ENCODE measurements at places on chromosomes 12 and 14. TPM values are rescaled to one million over a fixed set of nuclear protein-coding genes. Genes with fewer than 3 reads are reported as not detected.

DNA sequence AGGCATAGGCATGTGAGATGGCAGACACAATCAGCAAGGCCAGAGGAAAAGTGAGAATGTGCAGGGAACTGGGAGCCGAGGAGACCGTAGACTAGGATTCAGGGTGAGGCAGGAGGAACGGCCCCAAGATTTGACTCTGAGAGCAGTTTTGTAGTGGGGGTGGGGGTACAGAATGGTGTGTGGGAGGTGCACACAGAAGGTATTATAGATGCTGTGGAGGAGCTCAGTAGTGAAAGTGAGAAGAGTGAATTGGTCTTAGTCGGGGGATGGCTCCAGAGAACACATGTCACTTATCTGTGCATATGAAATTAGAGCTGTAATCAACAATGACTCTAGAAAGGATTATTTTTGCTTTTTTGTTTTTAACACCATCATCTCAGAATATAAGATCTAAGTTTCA lies 11.9 kb downstream of the ZNF664 start:
- no peak overlapping the region for H3K4me3 ChIP-seq
- no peak for DNase-seq
- no peak overlapping the region for H3K27ac ChIP-seq

KRT76 gene
- total RNA-seq, result not detected

DNA sequence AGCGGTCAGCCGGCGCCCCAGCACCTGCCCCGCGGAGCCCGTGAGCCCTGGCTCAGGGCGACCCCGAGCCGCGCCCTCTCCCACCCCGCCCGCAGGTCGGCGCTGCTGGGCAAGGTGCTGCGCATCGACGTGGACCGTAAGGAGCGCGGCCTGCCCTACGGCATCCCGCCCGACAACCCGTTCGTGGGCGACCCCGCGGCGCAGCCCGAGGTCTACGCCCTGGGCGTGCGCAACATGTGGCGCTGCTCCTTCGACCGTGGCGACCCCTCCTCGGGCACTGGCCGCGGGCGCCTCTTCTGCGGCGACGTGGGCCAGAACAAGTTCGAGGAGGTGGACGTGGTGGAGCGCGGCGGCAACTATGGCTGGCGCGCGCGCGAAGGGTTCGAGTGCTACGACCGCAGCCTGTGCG lies 14.4 kb downstream of the HHIPL1 start:
- H3K27ac ChIP-seq, result no peak overlapping the region
- peaks cover 29% of the 10 kb centered on the region for H3K4me1 ChIP-seq
- no peak overlapping the region for H3K4me3 ChIP-seq

CD163L1 gene
- 1.6 TPM for total RNA-seq

- no peak overlapping the region for H3K4me3 ChIP-seq
- no peak for DNase-seq
- no peak overlapping the region for H3K27ac ChIP-seq
- H3K27me3 ChIP-seq, result no peaks in the 10 kb centered on the region
- H3K36me3 ChIP-seq, result peaks cover 3% of the 10 kb centered on the region
Observed at GRCh38 chr12:116726694-116727093, 11.2 kb downstream of the SPRING1 start.

- H3K36me3 ChIP-seq, result peaks cover 3% of the 10 kb centered on the region
- H3K27me3 ChIP-seq, result peaks cover 2% of the 10 kb centered on the region
- no peak overlapping the region for H3K27ac ChIP-seq
- DNase-seq, result no peak
Observed at GRCh38 chr12:105733579-105733978, 403.1 kb downstream of the C12orf75 start.

USP44 gene
- 20.0 TPM for total RNA-seq

GRCh38 chr14:74472601-74473000 lies 20.5 kb downstream of the NPC2 start:
- H3K4me1 ChIP-seq, result peaks cover 12% of the 10 kb centered on the region
- peak overlapping the region; percentile 68 for H3K27ac ChIP-seq
- H3K27me3 ChIP-seq, result no peaks in the 10 kb centered on the region
- H3K36me3 ChIP-seq, result peaks cover 11% of the 10 kb centered on the region
- DNase-seq, result no peak

GRCh38 chr14:85556267-85556666 lies 26.3 kb downstream of the FLRT2 start:
- H3K27me3 ChIP-seq, result no peaks in the 10 kb centered on the region
- peaks cover 4% of the 10 kb centered on the region for H3K36me3 ChIP-seq
- no peak overlapping the region for H3K4me3 ChIP-seq
- no peak overlapping the region for H3K27ac ChIP-seq
- no peak for DNase-seq

TBK1 gene
- total RNA-seq, result 19.2 TPM

GRCh38 chr14:99540196-99541032 lies 59.2 kb downstream of the CCNK start:
- peaks cover 13% of the 10 kb centered on the region for H3K27me3 ChIP-seq
- no peaks in the 10 kb centered on the region for H3K36me3 ChIP-seq
- DNase-seq, result no peak
- H3K4me3 ChIP-seq, result no peak overlapping the region
- no peak overlapping the region for H3K27ac ChIP-seq

DNA sequence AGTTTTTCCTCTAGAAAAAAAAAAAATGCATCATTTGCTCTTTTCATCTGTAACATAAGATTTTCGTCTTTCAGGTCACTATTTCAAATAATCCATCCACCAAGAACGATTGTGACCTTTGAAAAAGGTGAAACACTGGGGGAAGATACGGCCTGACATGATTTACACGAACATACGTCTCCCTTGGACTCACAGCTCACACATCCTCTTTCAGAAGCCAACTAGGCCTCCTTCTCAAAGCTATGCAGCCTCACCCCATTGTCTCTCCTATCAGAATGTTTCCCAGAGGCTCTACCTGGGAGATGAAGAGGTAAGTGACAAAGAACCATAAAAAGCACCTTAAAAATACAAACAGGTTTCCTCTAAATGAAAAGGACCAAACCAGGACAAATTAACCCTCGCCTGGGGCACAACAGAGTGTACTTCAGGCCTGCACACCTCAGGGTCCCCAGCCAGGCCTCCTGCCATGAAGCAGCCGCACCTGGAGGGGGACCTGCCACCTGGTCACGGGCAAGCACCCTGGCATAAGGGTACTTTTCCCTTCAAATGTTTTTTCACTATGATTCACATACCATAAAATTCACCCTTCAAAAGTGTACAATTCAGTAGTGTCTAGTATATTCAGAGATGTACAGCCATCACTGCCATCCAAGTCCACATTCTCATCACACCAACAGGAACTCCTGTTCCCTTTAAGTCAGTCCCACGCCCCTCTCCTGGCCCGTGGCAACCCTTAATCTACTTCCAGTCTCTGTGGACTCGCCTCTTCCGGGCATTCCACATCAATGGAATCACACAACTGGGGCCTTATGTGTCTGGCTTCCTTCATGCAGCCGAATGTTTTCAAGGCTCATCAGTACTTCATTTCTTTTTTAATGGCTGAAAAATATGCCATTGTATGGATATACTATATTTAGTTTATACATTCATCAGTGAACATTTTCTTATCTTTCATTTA lies 5.4 kb downstream of the SLC15A4 start:
- no peak for DNase-seq
- peaks cover 18% of the 10 kb centered on the region for H3K36me3 ChIP-seq
- H3K27ac ChIP-seq, result no peak overlapping the region
- peaks cover 32% of the 10 kb centered on the region for H3K4me1 ChIP-seq
- H3K4me3 ChIP-seq, result no peak overlapping the region

GRCh38 chr12:23561364-23562345 lies 387.8 kb downstream of the SOX5 start:
- H3K27ac ChIP-seq, result no peak overlapping the region
- peaks cover 18% of the 10 kb centered on the region for H3K36me3 ChIP-seq

DNA sequence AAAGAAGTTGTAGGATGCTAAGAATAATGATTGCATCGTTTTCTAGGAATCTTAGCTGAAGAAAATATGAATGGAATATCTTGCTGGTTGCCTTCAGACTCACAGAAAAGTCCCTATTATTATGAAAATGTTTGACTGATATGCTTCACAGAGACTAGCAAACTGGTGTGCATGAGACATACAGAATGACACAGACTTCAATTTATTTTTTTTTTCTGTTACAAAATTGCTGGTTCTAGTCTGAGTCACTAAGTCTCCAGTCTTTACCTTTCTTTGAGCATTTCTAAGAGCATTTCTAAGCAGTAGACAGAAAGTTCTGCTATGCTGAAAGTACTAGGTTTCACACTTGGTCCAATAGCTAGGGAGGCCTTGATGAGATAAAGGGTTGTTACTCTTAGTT lies 377.6 kb upstream of the ATP2B1 start:
- no peak for DNase-seq
- peaks cover 46% of the 10 kb centered on the region for H3K4me1 ChIP-seq
- no peaks in the 10 kb centered on the region for H3K36me3 ChIP-seq

GRCh38 chr12:121799842-121800693 lies 3.7 kb upstream of the SETD1B start:
- DNase-seq, result peak; percentile 68
- H3K36me3 ChIP-seq, result peaks cover 16% of the 10 kb centered on the region
- H3K4me3 ChIP-seq, result peak overlapping the region; percentile 86
- peaks cover 52% of the 10 kb centered on the region for H3K4me1 ChIP-seq
- peaks cover 35% of the 10 kb centered on the region for H3K27me3 ChIP-seq

Measured in neural crest cell (in vitro differentiated cells).